ENCODE measurements at places on chromosomes 1 and 21. TPM values are rescaled to one million over a fixed set of nuclear protein-coding genes. Genes with fewer than 3 reads are reported as not detected.
A peak's percentile ranks its signal among the peaks of the same experiment; 100 is the strongest.

Gene LCE3E
- not detected for polyA plus RNA-seq

Gene ADAM30
- not detected for polyA plus RNA-seq

Gene NBPF9
- polyA plus RNA-seq: 72.1 TPM

Gene FAM131C
- 1.6 TPM for polyA plus RNA-seq

Gene TENT5C
- polyA plus RNA-seq: 3.7 TPM

Gene TMEM82
- polyA plus RNA-seq: 5.2 TPM

Gene OR2G6
- polyA plus RNA-seq: 0.05 TPM

DNA sequence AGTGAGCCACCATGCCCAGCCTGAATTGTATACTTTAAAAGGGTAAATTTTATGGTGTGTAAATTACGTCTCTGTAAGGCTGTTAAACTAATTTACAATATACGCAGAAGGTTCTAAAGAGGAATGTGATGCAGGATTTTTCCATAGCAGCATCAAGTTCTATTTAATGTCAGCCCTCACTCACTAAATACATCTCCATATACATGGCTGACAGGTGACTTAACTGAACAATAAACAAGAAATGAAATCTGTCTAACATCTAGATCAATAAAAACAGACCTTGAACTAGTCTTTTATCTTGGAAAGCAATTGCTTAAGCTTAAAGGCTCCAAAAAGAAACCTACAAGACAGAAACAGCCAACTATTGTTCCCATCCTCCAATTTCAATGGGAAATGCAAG lies 121.5 kb upstream of the MAP1LC3C start:
- DNase-seq: no peak

- no peak for DNase-seq
Observed at GRCh38 chr1:58443986-58444868, 102.3 kb downstream of the OMA1 start.

DNA sequence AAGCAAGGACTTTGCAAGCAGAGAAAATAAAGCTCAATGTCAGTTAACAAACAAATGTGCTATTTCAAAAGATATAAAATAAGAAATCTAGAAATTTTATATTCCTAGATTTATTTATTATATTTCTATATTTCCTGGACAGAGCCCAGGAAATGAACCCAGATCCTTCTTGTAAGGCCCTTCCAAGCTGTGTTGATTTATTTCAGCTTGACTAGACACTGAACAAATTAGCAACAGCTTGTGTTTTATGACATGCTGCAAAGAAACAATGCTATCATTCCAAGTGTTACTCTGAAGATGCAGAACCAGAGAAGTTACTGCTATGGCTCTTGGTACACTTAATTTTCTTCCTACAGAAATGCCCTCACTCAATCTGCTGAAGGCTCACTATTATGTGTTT lies 6.2 kb downstream of the TGFBR3 start:
- peak; percentile 50 for DNase-seq

DNA sequence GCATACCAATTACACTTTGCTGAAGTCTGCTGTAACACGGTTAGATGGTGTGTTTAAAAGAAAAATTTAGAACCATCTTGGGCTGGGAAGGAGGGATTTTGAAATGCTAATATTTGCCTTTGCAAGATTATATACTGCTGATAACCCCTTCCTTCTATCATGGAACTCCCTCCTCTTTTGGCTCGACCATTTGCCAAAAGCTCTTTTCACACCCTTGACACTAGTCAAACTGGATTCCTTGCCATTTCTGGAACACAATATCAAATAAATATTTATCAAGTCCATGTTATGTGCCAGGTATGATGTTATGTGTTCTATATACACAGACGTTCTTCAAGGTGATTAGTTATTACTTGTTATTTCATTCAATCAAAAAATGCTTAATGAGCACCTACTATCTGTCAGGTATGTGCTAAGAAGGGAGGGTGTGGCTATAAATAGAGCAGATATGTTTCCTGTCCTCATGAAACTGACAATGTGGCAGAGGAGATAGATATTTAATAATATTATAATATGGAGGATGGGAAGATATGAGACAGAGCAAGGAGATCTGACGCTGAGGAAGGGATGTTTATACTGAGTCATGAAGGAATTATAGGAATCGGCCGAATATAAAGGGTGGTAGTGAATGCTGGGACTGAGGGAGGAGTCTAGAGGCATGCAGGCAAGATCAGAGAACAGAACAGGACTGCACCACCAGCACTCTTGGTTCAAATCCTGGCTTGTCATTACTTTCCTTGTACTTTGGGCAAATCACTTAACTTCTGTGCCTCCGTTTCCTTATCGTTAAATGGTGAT lies 16.1 kb upstream of the XPR1 start:
- no peak for DNase-seq

DNA sequence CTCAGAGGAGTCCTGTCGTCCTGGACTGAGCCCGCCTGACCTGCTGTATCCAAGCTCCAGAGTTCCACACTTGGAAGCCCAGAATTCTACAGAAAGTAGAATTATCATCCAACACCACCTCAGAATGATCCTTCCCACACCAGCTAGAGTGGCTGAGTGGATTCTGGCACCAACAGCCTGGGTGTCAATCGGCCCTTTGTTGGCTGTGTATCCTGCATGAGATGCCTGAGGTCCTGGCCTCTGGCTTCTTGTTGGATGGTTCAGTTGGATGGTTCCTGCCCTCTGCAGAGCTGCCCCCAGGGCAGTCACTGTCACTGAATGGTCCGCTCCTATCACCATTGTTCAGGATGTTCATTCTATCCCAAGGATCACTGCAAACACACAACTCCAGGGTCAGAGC lies 49.8 kb downstream of the PGBD5 start:
- no peak for DNase-seq

- DNase-seq: no peak
Observed at GRCh38 chr1:24386241-24386640, 27.3 kb downstream of the STPG1 start.

GRCh38 chr1:117209094-117209493 lies 1.6 kb downstream of the VTCN1 start:
- peak; percentile 8 for DNase-seq

- DNase-seq: no peak
Observed at GRCh38 chr1:46437723-46438122, 43.6 kb downstream of the FAAH start.

- DNase-seq: no peak
Observed at GRCh38 chr1:193676996-193677549, 490.7 kb upstream of the B3GALT2 start.

DNA sequence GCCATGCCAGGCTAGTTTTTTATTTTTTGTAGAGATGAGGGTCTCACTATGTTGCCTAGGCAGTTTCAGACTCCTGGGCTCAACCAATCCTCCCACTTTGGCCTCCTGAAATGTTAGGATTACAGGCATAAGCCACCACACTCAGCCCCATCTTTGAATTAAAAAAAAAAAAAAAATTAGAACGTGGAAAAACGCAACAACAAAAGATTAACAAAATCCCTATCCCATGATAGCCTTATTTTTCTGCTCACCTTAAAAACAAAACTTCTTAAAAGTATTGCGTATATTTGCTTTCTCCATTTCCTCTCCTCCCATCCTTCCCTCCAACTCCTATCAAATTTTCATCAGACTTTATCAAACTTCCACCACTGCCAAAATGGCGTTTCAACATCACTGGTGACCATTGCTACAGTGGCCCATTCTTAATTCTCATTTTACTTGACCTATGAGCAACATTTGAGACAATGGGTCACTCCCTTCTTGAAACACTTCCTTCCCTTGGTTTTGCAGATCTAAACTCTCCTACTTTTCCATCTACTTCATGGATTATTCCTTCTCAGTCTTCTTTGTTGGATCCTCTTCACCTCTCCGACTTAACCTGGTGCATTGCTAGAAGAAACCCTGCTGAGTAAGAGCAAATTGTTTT lies 579 bp upstream of the ZNF684 start:
- no peak for DNase-seq

DNA sequence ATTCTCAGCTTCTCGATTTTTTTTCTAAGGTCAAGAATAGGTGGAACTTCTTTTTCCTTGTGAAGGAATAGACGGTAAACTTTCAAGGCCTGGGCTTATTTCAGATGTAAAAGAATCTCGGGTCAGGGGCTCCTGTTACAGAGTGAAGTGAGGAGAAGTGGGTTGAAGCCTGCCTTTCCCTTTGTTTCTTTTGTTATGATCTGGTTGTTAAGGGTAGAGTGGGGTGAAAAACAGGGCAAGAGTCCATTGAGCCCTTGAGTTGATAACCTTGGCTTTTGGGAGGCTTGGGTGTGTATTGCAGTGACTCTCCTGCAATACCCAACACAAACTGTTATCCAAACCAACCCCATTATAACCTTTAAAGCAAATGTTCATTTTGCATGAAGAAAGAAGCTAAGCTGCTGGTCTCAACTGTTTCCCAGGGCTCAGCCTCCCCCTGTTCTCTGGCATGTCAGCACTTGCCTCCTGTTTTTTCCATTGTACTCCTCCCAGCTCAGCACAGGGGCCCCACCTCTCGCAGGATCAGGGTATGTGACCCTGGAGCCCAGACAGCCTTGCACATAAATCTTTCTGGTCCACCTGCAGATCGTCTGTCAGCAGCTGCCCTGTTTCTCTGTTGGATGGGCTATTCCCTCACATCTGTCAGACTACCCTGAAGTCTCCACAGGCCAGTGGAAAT lies 102.4 kb downstream of the CACHD1 start:
- no peak for DNase-seq

- peak; percentile 39 for DNase-seq
Observed at GRCh38 chr21:27570306-27570868, 603.5 kb upstream of the ADAMTS5 start.

DNA sequence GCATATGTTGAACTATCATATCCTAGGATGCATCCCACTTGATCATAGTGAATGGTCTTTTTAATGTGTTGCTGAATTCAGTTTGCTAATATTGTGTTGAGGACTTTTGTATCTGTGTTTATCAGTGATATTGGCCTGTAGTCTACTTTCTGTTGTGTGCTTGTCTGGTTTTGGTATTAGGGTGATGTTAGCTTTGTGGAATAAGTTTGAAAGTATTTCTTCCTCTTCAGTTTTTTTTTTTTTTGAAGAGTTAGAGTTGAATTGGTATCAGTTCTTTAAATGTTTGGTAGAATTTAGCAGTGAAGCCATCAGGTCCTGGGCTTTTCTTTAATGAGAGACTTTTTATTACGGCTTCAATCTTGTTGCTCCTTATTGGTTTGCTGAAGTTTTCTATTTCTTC lies 162.3 kb downstream of the VAV3 start:
- no peak for DNase-seq

DNA sequence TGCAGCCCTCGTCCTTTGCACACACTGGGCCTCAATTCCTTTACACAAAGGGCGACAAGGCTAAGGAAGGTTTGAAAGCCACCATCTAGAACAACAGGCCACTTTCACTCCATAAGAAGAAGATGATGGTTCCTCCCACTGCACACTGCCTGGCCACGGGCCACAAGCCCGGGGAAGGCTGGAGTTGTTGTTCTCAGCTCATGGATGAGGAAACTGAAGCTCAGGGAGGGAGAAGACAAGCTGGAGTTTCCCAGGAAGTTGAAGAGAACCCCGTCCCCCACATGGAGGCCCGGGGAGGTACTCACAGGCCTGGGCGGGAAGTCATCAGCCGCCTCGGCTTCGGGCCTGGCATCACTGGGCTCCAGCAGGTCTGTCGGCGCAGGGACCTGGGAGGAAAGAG lies 24.6 kb upstream of the DDOST start:
- DNase-seq: no peak

GRCh38 chr1:175757381-175758015 lies 14.1 kb upstream of the TNR start:
- DNase-seq: peak; percentile 7

GRCh38 chr1:150820730-150821512 lies 12.9 kb upstream of the CTSK start:
- DNase-seq: no peak

DNA sequence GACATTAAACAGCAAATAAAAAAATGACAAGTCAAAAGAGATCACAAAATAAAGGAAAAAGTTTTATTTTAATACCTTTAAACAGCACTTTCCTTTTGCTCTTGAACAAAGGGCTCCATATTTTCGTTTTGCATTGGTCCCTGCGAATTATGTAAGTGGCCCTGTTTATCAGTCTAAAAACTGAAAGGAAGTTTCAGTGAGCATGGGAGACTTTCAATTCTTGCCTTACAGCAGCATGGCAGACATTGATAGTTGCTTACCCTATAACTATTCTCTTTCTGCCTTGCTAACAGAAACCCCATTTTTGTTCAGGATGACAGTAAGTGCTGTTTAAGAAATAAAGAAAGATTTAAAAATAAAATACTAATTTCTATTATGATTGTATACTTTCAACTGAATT lies 5.2 kb upstream of the SH3GLB1 start:
- no peak for DNase-seq

GRCh38 chr1:38203441-38203840 lies 156.8 kb upstream of the POU3F1 start:
- DNase-seq: no peak

- DNase-seq: no peak
Observed at GRCh38 chr21:43827015-43827611, 37.7 kb downstream of the RRP1 start.

DNA sequence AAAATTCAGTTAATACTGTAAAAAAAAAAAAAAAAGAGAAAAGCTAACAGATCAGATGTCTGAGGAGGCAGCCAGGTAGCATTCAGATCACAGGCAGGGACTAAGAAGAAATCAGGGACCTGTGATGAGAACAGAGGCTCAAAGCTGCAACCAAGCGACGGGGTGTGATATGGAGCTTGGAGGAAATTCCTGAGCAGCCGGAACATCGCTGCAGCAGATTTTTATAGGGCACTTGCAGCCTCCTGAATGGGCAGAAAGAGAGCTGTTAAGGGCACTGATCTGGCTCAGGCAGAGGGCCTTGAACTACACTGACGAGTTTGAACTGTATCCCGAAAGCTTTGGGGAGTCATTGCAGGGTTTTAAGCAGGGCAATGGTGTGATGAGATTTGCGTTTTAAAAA lies 315.4 kb downstream of the ADGRL2 start:
- DNase-seq: peak; percentile 10

GRCh38 chr1:221030990-221031389 lies 151.7 kb downstream of the HLX start:
- DNase-seq: no peak

- no peak for DNase-seq
Observed at GRCh38 chr1:38231941-38232340, 185.3 kb upstream of the POU3F1 start.

GRCh38 chr1:247324204-247324787 lies 7.4 kb downstream of the ZNF496 start:
- DNase-seq: no peak

DNA sequence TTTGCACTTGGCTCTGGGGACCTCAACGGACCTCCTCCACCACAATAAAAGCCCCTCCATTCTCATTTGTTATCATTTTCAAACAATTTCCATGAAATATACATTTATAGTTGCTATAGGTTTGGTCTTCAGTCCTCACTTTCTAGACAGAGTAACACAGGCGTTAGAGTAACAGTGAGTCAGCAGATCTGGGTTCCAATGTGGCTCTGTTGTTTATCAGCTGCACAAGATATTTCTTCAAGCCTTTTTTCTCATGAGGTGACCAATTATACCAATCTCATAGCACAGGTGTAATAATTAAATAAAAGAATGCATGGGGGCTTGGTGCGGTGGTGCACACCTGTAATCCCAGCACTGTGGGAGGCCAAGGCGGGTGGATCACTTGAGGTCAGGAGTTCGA lies 32.8 kb upstream of the PSMB2 start:
- no peak for DNase-seq
